ENCODE measurements at places on chromosomes 12 and 14.

GRCh38 chr12:79886917-79887519, 47.9 kb downstream of the PPP1R12A start:
- no peak for DNase-seq

DNA sequence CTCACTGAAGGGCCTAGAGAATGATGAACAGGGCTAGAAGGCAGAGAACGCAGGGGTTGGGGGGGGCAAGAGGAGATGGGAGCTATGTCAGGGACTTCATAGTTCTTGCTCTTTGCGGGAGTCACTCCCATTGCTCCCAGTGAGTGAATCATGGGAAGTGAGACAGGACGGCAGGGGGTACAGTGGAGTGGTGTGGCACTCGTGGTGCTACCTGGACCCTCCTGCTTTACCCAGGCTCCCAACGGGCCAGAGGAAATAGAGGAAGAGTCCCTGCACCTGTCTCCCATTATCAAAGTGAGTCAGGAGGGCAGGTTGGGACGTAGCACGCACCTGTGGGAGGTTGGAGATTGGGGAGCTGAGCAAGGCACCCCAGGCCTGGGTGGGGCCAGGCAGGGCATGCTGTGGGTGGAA, 1.3 kb upstream of the KRT8 start:
- no peak for DNase-seq

- DNase-seq, result no peak
These were observed 6.2 kb downstream of the ANKRD13A start for GRCh38 chr12:110005319-110005973.

DNA sequence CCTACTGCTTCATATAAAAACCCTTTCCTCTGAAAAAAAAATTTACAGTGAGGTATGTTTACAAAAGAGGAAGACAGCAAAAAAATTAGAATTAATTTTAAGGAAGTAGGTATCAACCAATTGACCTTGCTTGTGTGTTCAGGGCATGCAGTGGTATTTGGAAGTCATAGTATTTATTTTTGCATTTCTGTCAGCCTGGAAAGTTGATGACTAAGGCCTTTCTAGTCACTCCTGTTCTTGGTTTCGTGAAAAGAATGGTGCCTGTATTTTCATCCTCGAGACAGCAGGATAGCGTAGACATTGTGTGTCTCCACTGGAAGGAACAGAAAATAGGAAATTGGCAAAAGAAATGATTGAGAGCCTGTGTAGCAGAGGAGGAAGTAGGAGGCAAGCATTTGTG, 24.5 kb downstream of the SLC16A7 start:
- DNase-seq, result no peak

DNA sequence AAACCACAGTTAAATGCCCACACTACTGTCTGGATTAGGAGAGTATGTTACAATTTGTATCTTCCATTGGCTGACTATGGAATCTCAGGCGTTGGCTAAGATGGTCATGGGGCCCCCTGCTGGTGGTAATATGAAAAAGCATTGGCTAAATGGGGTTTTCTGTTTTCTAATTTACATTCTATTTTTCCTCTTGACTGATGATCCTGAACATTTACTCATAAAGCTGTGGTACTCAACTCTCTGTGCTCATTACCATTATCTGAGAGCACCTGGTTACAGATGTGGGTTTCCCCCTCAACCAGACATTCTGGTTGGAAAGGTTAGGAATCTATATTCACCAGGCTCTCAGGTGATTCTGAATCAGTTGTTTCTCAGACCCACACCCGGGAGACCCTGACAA, 64.8 kb downstream of the WSCD2 start:
- DNase-seq, result no peak

DNA sequence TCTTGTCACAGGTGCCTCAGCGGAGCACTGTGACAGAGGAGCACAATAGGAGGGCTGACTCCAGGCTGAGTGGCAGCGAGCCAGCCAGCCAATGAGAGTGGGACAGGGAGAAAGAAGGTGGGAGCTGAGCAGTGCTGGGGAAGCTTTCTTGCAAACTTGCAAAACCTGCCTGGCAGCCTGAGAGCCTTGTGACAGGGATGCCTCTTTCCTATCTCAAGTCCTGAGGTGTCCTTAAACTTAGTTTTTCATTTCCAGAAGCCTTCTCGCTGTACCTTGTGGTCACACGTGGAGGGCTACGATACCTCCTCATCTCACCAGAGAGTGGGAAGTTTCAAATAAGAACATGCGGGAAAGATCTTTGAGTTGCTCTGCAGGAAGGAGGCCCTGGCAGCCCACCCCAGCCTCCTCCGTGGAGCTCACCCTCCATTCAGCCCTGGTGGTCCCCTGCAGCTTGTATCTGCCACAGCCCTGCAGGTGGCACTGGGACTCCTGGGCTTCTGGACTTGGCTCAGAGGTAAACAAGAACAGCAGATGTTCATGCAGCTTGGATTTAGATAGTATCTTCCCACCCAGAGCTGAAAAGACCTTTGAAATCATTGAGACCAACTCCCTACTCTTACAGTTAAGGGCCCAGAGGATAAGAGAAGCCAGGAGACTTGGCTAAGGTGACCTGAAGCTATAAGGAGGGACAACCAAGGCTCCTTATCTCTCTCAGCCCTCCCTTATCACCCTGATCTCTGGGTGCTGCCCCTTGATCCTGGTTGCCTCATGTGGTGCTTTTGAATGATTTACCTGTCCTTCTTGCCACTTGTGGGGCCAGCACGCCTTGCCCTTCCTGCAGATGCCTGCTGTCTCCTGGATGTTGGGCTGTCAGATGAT, 153.5 kb upstream of the MAX start:
- DNase-seq, result no peak

GRCh38 chr12:49693931-49694444, 13.2 kb downstream of the FMNL3 start:
- no peak for DNase-seq

DNA sequence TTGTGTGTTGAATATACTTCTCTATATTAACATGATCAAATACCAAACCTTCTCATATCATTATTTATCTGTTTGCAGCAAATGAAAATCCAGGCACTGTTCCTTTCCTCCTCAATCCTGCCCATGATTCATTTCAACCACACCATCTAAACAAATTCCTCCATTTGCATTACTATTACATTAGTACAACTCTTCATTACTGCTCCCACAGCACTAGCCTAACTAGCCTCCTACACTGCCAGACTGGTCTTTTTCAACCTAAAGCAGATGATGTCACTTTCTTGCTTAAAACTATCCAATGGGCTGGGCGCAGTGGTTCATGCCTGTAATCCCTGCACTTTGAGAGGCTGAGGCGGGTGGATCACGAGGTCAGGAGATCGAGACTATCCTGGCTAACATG, 117.3 kb upstream of the MYF6 start:
- DNase-seq, result no peak

DNA sequence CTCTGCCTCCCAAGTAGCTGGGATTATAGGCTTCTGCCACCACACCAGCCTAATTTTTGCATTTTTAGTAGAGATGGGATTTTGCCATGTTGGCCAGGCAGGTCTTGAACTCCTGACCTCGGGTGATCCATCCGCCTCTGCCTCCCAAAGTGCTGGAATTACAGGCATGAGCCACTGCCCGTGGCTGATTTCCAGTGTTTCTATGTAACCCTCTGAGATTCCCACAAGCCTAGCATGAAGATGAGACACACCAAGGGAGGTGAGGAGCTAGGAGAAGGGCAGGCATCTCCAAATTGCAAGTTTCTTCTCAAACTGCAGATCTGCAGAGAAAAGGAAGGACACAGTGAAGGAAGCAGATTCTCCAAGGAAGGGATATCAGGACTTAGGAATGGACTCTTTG, 125.0 kb downstream of the CACNA1C start:
- no peak for DNase-seq

DNA sequence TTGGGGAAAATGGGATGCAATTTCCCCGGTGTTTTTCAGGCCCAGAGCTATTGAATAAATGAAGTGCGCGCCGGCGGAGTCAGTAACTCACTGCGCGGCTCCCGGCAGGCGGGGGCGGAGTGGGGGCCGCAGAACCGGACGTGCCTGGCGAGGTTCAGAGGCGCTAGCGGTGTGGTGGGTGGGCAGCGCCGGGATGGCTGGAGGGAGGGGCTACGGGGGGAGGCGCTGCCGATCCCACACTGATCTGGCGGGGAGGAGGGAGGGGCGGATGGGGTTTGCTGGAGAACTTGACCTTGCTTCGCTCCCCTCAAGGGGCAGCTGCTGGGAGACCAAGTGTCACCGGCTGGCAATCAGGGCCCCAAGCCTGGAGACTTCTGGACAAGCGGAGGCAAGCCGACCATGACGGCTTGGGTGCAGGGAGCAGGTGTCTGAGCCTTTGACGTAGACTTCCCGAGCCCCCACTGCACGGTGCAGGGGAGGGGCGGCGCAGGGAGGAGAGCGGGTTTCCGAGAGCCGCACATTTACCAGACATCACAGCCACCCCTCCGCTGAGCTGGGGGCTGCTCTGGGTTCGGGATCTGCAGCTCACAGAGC, 174.1 kb upstream of the RTL1 start:
- no peak for DNase-seq
